Vagina (tissue), 2 donors: ENCODE measurements at places on chromosomes 13 and 19. TPM values are rescaled to one million over a fixed set of nuclear protein-coding genes. Genes with fewer than 3 reads are reported as not detected.

PRR12 gene
- 15.5 TPM for total RNA-seq

MAMSTR gene
- 3.4 TPM for total RNA-seq

SPIB gene
- total RNA-seq = not detected

- DNase-seq = no peak
These were observed 65.2 kb upstream of the ZNF599 start for GRCh38 chr19:34838248-34838647.

GRCh38 chr13:72379581-72379980 is 347.8 kb downstream of the MZT1 start:
- no peak for DNase-seq

- no peak for DNase-seq
These were observed 17.8 kb upstream of the ADGRE5 start for GRCh38 chr19:14363183-14364097.

GRCh38 chr19:14381689-14382474 is 638 bp downstream of the ADGRE5 start:
- DNase-seq = no peak

GRCh38 chr19:37306383-37306963 is 64.4 kb upstream of the ZNF527 start:
- no peak for DNase-seq
